ENCODE measurements at places on chromosomes 3 and 15. TPM values are rescaled to one million over a fixed set of nuclear protein-coding genes. Genes with fewer than 3 reads are reported as not detected.

GRCh38 chr15:45274636-45275380 is 22.8 kb downstream of the SLC28A2 start:
- DNase-seq = no peak

DNA sequence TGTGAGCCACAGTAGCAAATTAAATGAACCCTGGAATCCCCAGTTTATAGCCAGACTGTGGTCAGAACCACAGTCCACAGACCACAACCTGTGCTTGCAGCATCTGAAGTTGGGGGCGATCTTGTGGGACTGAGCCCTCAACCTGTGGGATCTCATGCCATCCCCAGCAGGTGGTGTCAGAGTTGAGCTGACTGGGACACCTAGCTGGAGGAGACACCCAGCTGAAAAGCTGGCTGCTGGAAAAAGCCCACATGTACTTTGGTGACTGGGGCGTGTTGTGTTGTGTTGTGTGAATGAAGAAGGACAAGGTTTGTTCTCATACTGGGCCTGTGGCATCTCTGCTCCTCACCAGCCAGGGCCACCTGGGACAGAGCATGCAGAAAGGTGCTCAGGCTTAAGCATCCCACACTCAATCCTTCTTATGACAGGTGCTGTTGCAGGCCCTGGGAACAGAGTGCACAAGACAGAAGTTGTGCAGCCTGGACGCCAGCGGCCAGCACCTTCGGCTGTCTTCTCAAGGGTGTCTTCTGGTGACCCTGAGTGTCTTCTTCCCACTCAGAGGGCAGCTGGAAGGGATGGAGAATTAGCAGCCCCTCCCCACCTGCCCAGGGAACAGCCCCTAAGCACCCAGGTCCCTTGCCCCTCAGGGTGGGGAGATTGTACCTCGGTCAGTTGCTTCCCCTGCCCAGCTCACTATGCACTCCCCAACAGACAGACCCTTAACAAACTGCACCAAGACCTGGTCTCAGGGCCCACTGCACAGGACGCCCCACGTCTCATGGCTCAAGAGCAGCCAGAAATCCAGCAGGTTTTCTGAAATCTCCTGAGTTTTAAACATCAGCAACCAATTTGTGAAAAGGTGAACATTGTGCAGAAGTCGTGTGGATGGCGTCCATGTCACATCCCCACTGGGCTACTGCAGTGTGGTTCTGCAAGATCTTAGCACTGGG is 2.2 kb upstream of the UROC1 start:
- DNase-seq = no peak

DNA sequence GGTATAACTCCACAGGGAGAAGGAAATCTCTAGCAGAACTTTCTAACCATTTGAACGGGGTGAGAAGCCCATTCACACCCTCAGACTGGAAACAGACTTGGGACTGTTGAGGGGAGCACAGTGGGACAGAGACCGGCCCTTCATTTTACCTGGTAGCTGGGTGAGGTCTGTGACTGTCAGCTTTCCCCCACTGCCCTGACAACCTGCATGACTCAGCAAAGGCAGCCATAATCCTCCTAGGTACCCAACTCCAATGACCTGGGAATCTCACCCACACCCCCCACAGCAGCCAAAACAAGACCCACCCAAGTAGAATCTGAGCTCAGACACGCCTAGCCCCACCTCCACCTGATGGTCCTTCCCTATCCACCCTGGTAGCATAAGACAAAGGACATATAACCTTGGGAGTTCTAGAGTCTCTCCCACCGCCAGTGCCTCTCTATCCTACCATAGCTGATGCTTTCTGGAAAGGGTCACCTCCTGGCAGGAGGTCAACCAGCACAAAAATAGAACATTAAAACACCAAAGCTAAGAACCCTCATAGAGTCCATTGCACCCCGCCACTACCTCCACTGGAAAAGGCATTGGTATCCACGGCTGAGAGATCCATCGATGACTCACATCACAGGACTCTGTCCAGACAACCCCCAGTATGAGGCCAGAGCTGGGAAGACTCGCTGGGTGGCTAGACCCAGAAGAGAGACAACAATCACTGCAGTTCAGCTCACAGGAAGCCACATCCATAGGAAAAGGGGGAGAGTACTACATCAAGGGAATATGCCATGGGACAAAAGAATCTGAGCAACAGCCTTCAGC is 28.0 kb downstream of the SENP7 start:
- no peak for DNase-seq

- DNase-seq = no peak
Observed at GRCh38 chr3:9183011-9183410, 66.4 kb downstream of the SRGAP3 start.

- DNase-seq = no peak
Observed at GRCh38 chr3:129068291-129068886, 7.8 kb downstream of the GP9 start.

PLA2G4D gene
- total RNA-seq = not detected

GRCh38 chr15:33315044-33315443 is 4.3 kb downstream of the RYR3 start:
- no peak for DNase-seq

All from CD4-positive, alpha-beta memory T cell (primary cell).